ENCODE measurements at places on chromosomes 11 and 22. TPM values are rescaled to one million over a fixed set of nuclear protein-coding genes. Genes with fewer than 3 reads are reported as not detected.

BIRC2 gene
- 57.8 TPM for total RNA-seq

CLCF1 gene
- 2.0 TPM for total RNA-seq

PIH1D2 gene
- 1.4 TPM for total RNA-seq

PPME1 gene
- 29.5 TPM for total RNA-seq

SLC5A12 gene
- total RNA-seq: not detected

GPR83 gene
- total RNA-seq: not detected

SPON1 gene
- 0.17 TPM for total RNA-seq

DTX4 gene
- total RNA-seq: 28.1 TPM

OR51I1 gene
- not detected for total RNA-seq

HTR3A gene
- total RNA-seq: not detected

OR8G1 gene
- total RNA-seq: not detected

CCDC34 gene
- 4.1 TPM for total RNA-seq

SCGB1D2 gene
- total RNA-seq: not detected

OR5D16 gene
- not detected for total RNA-seq

KCNJ5 gene
- total RNA-seq: 0.14 TPM

MPZL2 gene
- 73.5 TPM for total RNA-seq

MAPK8IP2 gene
- total RNA-seq: 0.34 TPM

MS4A4E gene
- total RNA-seq: not detected

DNAJC24 gene
- total RNA-seq: 8.2 TPM

IL18 gene
- 0.33 TPM for total RNA-seq

DSCAML1 gene
- under 0.01 TPM for total RNA-seq

OR4A16 gene
- total RNA-seq: not detected

TMEM191C gene
- 0.68 TPM for total RNA-seq

TBX10 gene
- not detected for total RNA-seq

UPK3A gene
- not detected for total RNA-seq

PICALM gene
- total RNA-seq: 238 TPM

GTSE1 gene
- total RNA-seq: 2.7 TPM

C11orf68 gene
- 17.0 TPM for total RNA-seq

ARVCF gene
- 123 TPM for total RNA-seq

ZNF280B gene
- total RNA-seq: 0.68 TPM

OR2D3 gene
- not detected for total RNA-seq

SYT8 gene
- total RNA-seq: not detected

SLC25A18 gene
- not detected for total RNA-seq

HORMAD2 gene
- not detected for total RNA-seq

SUSD2 gene
- 0.34 TPM for total RNA-seq

CCDC188 gene
- 9.4 TPM for total RNA-seq

OR51B4 gene
- not detected for total RNA-seq

ABCC8 gene
- total RNA-seq: not detected

RFPL2 gene
- not detected for total RNA-seq

Measured in dermis blood vessel endothelial cell (primary cell).